ENCODE measurements at places on chromosomes 12 and 14. TPM values are rescaled to one million over a fixed set of nuclear protein-coding genes. Genes with fewer than 3 reads are reported as not detected.

The TMBIM4 gene
- total RNA-seq: 70.6 TPM

The KRT8 gene
- 7.3 TPM for total RNA-seq

The TSHR gene
- not detected for total RNA-seq

The P3H3 gene
- total RNA-seq: 13.2 TPM

The PMCH gene
- not detected for total RNA-seq

The KRT77 gene
- not detected for total RNA-seq

The CDH24 gene
- total RNA-seq: 1.6 TPM

The LRTM2 gene
- total RNA-seq: under 0.01 TPM

The GZMH gene
- 0.27 TPM for total RNA-seq

The MAP3K9 gene
- 0.27 TPM for total RNA-seq

The DEPDC4 gene
- 0.27 TPM for total RNA-seq
